Stimulated activated CD4-positive, alpha-beta T cell treated with anti-CD3 and anti-CD28 coated beads, Interleukin-12 subunit alpha, Interleukin-12 subunit beta, amount 100 ng/mL, for 24 hours (primary cell): ENCODE measurements at places on chromosomes 5 and 9.
A peak's percentile ranks its signal among the peaks of the same experiment; 100 is the strongest.

DNA sequence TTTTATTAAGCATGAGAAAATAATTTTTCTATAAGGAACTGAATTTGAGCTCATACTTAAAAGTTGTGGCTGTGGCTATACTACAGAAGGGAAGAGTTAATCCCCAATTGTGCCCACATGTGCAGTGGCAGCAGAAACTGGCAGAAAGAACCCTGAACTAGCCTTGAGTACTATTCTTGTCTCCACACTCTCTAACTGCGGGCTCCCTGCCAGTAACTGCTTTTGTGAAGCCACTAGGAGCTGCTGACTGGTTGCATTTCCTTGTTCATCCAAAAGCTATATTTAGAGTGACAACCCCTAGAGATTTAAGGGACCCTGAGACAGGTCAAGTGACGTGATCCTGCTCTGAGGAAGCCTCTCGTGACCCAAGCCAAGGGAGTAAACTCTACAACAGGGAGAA is 238.6 kb downstream of the ELAVL2 start:
- no peak for DNase-seq

DNA sequence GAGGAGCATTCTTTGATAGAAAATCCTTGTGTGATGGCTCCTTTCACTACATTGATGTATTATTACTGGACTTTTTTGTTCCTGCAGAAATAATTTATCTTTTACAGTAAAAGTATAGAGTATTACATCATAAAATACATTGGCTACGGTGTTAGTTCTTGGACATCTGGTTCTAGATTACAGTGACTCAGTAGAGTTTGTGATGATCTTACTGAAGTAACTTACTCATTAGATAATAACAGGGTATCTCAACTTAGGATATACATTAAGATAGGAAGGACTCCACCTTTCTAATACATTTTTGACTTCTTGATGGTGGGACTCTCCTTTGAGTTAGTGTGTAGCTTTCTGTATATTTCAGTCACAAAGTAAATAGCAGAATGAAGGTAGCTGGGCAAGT is 59.1 kb downstream of the ZNF462 start:
- no peak for DNase-seq

- DNase-seq: no peak
Observed at GRCh38 chr5:7478459-7478858, 82.5 kb downstream of the ADCY2 start.

DNA sequence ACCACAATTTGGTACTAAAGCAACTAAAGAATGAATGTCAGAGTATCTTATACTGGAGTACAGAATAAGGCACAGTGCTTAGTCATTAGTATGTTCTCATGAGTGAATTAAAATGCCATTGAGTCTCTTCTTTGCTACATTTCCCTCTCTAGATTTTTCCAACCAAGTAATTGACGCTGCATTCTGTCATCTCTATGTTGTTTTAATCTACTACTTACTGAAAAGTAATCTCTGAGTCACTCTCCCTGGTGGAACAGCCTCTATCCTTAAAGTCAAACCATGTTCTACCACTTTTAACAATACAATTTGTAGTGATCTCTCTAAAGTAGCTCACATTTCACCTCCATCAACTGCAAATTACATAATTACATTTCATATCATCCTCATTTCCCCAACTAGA is 495.1 kb downstream of the CDH18 start:
- no peak for DNase-seq

DNA sequence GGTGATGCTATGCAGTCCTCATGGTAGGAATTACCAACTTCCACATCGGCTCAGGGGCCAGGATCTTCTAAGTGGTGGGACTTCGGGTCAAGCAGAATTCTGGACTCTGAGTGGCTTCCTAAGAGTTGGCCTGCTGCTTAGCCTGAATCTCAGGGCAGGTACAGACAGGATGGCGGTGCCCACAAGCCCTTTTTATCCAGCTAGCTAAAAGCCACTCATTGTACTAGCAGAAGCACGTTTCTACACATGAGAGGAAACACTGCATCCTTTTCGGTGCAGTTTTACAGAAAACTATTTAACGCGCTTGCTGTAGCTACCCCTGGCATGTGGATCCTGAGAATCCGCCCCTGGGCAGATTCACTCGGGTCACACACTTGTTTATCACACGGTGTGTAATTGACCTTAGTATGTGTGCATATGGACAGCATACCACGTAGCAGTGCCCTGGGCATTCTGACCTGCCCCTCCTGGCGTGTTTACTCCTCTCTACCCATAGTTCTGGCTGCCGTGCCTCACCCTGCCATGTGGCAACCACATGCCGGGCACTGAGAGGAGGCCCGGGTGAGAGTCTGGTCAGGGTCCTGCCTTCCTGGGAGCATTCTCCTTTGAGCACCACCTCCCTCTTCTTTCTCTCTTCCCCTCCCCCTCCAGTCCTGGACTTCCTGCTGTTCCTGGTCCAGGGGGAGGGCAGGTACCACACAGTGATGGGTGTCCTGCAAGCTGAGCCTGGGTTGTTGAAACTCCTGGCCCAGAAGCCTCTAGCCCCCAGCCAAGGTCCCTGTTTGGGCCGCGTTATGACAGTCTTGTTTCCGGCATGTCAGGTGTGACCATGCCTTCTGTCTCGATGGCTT is 65.9 kb downstream of the DAB2IP start:
- DNase-seq: no peak

DNA sequence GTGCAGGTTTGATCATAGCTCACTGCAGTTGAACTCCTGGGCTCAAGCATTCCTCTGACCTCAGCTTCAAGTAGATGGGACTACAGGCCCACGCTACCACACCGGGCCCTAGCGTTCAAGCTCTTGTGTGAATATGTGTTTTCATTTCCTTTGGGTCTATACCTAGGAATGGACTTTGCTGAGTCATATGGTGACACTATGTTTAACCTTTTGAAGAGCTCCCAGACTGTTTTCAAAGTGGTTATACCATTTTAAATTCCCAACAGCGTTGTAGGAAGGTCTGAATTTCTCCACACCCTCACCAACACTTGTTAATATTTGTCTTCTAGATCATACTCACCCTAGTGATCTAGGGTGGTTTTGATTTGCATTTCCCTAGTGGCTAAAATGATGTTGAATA is 33.5 kb downstream of the FAF2 start:
- no peak for DNase-seq

DNA sequence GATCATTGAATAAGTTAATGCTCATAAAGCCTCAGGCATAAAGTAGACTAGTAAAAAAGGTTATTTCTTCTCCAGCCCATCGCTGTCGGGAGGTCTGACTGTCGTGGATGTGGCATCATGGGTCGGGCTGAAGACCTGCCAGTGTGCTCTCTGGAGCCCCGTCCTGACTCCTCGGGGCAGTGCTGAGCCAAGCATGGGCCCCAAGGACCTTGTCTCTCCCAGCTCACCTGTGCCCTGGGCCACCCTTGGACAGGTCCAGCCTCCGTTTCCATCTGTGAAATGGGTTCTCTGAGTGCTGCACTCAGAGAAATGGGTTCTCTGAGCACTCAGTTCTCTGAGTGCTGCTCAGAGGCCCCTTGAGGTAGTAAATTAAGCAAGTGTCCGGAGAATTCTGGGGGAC is 269.0 kb downstream of the GADD45G start:
- DNase-seq: no peak

- DNase-seq: no peak
Observed at GRCh38 chr5:55763746-55764420, 26.0 kb downstream of the DDX4 start.

DNA sequence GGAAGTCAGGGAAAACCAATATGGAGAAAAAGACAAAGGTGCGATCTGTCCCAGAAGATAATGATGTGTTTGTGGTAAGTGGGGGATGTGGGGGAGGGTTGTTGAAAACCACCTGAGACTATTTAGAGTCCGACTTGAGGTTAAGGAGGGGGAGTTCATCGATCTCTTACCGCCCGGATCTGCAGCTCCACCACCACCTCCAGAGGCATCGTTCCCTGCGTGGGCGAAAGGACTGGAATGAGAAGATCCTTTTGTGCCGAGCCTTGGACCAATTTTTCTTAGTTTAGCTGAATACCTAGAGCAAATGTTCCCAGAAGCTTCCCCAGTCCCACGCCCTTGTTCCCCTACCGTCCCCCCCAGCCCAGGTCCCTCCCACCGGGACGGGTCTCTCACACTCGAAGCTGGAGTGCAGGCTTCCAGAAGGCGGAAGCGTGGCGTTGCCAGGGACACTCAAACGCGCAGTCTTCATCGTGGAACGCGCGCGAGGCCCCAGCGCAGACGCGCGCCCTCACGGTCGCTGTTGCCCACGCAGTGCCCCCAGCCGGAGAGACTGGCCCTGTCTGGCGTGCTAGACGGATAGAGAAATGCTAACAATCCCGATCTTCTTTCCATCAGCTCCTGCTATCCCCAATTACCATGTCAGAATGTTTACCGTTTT is at the start of gene SPATA6L:
SPATA6L (minus strand) TSS at position 439 of the 658 bp plus-strand sequence; CDS start at position 209, 230 bp downstream.
- no peak for DNase-seq

DNA sequence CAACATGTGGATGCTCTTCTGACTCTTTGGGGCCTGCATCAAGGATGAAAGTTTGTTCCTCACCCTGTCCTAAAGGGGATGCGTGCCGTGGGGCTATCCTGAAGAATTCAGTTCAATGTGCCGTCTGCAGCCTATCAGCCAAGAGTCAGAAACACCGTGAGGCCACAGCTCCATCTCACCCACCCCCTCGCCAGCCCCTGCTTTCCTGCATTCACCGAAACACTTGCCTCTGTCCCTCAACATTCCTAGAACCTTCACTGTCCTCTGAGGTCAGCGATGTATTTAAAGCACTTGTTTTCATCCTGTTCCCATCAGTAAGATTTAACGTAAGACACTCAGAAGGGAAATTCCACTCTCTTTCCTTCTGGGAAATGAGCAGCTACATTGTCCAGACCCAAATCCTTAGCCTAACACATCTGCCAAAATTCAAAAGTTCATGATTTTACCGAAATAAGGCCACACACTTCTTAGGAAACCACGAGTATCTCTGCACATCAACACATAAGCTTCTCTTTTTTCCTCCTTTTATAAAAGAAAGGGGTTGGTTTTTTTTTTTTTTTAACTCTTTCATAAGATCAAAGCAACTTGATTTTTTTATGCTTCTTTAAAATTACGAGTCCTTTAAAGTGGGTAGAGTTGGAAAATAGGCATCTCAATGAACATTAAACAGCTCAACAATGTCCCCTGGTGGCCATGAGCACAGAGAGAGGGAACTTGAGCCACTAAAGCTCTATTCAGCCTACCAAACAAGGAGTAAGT is 100.7 kb downstream of the SUSD1 start:
- peak; percentile 39 for DNase-seq

- no peak for DNase-seq
Observed at GRCh38 chr5:81601919-81602318, 149.0 kb downstream of the SSBP2 start.

GRCh38 chr5:65727491-65728156 is 5.6 kb downstream of the NLN start:
- no peak for DNase-seq

DNA sequence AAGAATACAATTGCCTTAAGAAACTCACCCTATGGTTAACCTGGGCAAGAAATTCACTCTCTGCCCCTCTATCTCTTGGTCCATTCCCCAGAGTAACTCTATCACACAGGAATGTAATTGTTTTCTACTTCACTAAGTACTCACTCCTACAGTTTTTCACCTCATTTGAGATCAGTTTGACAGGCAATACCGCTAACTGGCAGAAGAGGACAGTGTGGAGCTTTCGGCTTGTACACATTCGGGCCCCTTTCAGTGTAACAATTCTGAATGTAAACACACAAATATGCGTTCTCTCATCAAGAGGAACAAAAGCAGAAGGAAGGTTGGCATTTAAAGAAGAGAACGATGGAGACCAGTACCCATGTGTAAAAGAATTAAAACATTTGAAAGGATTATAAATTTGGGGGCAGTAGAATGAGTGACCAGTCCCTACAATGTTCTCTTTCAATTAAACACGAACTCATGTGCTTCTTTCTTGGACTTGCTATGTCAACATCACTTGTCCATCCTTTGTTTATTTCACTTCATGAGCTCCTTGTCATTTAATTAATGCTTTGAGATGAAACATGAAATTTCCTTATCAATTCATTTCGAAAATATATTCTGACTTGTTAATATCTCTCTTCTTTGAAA is 188.5 kb upstream of the GRAMD2B start:
- DNase-seq: no peak

GRCh38 chr5:93164690-93165089 is 416.3 kb downstream of the NR2F1-AS1 start:
- DNase-seq: no peak

GRCh38 chr9:127123064-127123890 is 842 bp upstream of the ANGPTL2 start:
- no peak for DNase-seq

DNA sequence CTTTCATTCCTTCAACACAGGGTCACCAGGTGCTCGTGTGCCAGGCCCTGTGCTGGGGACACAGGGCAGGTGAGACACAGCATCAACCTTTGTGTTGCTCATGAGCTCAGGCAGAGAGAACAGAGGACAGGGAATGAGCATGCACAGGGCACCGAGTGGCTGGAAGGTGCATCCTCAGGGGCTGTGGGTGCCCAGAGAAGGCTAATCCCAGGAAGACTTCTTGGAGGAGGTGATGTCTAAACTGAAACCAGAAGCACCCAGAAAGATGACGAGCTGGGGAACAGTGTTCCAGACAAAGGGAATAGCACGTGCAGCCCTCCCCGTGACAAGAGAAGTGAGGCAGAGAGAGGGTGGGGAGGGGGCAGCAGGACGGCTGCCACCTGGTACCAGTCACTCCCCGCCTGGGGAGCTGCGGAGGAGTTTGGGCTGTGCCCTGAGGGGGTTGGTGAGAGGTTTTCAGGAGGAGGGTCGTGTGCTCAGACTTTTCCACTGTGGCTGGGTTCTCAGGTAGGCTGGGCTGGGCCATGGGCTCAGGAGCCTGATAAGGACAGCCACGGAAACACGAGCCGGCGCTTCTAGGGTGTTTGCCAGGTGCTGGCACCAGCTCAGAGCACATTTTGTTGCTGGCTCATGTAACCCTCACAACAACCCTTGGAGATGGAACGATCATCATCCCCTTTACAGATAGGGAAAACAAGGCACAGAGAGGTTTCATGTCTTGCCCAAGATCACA is 46.0 kb downstream of the HMCN2 start:
- no peak for DNase-seq

GRCh38 chr5:173825215-173825865 is 62.8 kb upstream of the CPEB4 start:
- no peak for DNase-seq

DNA sequence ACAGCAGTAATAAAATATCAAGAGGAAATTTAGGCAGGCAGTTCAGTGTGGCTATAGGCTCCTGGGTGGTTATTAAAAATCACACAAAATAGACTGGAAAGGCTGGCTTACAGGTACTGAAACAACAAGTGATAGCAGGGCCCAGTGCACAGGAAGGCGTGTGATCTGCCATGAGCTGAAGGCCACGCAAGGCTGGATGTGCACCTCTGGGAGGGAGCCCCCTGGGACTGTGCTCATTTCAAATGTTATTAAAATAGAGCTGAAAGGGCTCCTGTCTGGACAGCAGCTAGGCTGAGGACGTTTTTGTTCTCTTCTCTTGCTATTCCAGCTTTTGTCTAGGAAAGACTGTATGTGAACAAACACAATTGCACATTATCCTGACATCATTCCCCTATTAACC is 324.3 kb upstream of the RFX3 start:
- no peak for DNase-seq

- DNase-seq: no peak
Observed at GRCh38 chr9:22035591-22036011, 26.5 kb upstream of the CDKN2B start.
